Lung microvascular endothelial cell (primary cell): ENCODE measurements at places on chromosomes 7 and 10. TPM values are rescaled to one million over a fixed set of nuclear protein-coding genes. Genes with fewer than 3 reads are reported as not detected.

DNA sequence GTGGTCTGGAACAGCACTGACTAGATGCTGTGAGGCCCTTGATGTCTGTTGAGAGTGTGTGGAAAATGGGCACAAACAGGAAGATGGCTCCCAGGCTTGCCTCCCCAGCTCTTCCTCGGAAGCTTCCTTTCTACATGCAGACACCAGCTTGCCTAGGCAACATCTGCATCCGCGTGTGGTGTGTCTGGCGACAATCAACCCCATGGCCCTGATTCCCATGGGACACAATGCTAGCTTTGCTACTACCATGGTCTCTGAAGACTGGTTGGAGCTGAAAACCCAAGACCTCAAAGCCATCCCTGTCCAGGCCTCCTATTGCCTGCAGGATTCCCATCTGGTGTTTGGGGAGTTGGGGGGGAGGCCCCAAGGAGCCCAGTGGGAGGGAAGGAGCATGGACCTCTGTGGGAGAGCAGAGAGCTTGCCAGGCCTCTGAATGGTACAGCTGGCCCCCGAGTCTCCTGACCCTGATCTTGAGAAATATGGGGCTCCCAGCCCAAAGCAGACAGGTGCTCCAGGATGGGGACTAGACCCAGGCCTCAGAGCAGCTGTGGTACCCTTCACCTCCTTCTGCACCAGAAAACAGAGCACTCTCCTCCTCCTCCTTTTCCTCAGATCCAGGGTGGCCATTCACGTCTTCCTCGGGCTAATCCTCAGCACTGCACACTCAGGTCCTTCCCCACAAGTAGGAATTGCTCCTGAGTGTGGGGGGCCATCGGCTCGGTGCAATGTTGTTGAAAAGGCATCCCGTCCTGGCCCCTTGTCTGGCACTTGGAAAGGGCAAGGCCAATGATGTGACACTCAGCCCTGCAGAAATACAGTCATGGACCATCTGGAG is 57.6 kb downstream of the ARHGAP22 start:
- DNase-seq = no peak

DNA sequence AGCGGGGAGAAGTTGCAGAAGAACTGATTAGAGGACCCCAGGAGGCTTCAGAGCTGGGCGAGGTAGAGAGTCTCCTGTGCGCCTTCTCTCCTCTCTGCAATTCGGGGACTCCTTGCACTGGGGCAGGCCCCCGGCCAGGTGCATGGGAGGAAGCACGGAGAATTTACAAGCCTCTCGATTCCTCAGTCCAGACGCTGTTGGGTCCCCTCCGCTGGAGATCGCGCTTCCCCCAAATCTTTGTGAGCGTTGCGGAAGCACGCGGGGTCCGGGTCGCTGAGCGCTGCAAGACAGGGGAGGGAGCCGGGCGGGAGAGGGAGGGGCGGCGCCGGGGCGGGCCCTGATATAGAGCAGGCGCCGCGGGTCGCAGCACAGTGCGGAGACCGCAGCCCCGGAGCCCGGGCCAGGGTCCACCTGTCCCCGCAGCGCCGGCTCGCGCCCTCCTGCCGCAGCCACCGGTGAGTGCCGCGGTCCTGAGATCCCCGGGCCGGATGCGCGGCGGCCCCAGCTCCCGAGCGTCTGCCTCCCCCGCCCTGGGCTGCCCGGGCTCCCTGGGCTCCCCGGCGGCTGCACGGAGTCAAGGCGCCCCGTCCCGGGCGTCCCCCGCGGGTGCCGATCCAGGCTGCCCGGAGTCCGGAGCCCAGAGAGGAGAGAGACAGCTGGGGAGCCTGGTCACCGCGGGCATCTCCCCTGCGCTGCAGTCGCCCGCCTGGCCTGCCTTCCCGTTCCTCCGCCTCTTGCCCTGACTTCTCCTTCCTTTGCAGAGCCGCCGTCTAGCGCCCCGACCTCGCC is at the start of gene PLAU:
TSS of gene PLAU (plus strand) at position 369 of the 789 bp plus-strand sequence. CDS start 424 bp downstream, outside the sequence.
- DNase-seq = peak; percentile 56

- DNase-seq = no peak
Measured at GRCh38 chr10:133179651-133180050, 19.6 kb downstream of the KNDC1 start.

DNA sequence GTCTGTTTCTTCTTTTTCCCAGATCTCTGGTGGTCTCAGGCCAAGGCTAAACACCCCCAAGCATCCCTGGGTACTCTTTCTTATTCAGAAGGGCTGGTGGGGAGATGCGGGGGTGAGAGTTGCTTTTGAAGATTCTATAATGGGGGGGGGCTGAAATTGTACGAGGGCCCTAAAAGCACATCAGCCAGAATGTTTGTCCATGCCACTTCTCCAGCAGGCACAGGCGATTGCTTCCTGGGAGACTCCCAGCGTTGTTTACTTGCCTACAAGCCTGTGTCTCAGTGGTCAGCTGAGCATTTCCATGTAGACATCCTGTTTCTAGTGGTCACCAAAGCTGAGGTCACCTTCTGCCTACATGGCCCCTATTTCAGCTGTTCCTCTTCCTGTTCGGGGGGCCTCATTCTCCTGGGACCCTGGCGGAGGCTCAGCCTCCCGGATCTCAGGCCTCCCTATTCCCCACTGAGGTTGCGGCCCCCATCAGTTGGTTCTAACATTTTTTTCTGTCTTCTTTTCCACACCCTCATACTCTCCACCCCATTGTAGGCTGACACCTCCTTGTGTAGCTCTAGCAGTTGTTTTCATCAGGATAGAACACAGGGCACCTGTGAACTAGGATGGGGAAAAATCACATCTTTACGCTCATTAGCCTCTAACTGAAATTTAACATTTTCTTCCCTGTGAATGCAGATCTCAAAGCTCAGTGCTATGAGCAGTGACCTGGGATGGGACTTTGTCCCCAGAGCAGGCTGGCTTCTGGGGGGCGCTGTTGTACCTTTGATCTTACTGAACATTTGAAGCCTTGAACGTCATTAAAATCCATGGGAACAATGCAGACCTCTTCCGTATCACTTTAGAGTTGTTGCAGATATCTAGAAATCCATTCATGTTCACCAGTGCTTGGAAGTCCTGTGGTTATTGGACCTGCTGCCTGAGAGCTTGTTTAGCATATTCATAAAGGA is 286.5 kb downstream of the GLRX3 start:
- no peak for DNase-seq

DNA sequence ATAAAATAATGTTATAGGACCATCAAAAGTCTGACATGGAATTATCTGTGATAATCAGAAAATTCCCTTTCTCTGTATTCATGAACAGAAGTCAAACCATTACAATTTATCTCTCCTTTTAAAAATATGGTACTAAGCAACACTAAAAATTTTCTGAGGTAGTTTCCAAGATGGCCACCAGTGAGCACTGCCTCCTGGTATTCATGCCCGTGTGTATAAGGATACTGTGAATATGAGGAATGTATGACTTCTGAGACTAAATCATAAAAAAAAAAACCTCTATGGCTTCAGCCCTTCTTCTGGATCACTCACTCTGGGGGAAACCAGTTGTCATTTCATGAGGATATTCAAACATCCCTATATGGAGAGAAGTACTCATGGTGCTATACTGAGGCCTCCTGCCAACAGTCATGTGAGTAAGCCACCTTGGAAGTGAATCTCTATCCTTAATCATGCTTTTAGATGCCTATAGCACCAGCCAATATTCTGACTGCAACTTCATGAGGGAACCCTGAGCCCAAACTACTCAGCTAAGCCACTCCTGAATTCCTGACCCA is 41.1 kb downstream of the SIRT1 start:
- DNase-seq = no peak

DNA sequence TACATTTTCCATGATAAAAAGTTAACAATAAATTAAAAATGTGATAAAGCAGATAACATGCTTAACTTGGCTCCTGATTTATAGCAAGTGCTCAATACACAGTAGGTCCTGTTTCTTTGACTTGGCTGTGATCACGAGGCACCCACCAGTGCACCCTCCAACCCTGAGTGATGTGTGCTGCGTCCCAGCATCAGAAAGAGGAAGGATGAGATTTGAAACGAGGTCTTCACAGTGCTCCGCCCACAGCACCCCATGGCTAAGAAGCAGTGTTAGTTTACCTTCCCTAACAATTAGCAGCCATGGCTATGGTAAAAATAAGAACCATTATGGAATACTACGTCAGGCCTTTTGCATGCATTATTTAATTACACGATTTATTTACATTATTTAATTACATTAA is 292.0 kb upstream of the ZMIZ1 start:
- DNase-seq = no peak

DNA sequence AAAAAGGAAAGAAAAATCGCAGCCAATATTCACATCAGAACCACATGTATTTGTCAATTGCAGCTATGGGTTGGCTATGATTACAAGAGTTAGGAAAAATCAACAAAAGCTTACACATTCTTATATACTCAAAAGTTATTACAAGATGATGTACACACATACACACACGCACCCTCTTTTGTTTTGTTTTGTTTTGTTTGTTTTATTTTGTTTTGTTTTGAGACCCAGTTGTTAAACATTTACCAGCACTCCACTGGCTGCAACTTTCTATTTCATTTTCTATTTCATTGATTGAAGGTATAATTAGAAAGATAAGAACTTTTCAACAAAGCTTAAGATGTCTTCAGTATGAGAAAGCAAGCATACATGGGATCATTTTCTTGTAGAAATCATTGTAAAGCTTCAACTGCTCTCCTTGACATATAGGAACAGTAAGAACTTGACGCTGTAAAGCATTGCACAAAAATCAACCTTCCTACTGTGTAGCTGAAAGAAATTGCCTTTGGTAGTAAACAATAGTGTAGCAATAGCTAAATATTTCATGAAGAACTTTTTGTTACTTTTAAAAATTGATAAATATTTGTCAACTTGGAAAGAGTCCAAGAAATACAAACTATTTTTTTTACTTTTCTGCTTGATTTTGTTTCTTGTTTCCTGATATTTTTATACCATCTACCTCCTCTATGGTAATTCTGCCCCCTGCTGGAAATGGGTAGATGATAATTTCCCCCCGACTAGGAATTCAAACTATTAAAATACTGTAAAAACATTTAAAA is 205.9 kb downstream of the MBL2 start:
- peak; percentile 69 for DNase-seq

- DNase-seq = no peak
Measured at GRCh38 chr10:119306986-119307392, 99.6 kb downstream of the GRK5 start.

DNA sequence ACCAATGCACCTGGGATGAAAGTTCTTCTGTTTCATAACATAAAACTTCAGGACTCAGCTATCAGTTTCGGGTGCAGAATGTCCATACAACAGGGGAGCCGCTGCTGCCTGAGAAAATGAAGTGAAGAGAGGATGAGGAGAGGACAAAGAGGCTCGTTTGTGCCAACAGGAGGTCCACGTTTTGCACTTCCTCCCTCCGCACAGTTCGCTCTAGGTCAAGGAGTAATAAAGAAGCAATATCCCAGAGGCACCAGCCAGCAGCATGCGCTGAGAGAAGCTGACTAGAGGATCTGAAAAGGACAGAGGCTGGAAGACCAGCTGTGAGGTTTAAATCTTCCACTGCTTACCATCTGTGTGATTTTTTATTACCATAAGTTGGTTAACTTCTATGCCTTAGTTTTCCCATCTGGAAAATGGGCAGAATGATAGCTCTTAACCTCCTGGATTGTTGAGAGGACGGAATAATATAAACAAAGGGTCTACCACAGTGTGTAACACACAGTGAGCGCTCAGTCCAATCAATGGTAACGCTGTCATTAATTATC is 709 bp downstream of the GPAM start:
- no peak for DNase-seq

GRCh38 chr10:91043173-91043910 is 122.5 kb upstream of the ANKRD1 start:
- DNase-seq = peak; percentile 35

DNA sequence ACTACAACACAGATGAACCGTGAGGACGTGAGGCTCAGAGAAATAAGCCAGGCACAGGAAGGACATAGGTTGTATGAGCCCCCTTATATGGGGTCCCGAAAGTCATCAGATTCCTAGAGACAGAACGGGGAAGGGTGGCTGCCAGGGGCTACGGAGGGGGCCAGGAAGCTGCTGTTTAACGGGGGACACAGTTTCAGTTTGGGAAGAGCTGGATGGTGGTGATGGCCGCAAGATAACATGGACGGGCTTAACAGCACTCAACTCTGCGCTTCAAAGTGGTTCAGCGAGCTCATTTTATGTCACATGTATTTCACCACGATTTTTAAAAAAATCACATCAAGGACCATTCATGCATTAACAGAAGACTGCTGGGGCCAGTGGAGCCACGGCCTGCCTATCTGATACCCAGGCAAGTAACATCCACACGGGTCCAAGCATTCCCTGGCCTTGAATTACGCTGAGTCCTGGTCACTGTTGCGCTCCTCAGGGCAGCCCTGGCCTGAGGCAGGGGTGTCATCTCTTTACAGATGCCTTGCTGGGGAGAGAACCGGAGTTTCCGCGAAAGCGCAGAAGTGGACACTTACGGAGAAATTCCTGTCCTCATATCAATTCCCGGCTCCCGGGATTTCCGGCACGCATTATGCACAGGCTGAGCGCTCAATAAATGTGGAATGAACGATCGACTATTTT is 1.5 kb downstream of the CARD11 start:
- DNase-seq = no peak

DNA sequence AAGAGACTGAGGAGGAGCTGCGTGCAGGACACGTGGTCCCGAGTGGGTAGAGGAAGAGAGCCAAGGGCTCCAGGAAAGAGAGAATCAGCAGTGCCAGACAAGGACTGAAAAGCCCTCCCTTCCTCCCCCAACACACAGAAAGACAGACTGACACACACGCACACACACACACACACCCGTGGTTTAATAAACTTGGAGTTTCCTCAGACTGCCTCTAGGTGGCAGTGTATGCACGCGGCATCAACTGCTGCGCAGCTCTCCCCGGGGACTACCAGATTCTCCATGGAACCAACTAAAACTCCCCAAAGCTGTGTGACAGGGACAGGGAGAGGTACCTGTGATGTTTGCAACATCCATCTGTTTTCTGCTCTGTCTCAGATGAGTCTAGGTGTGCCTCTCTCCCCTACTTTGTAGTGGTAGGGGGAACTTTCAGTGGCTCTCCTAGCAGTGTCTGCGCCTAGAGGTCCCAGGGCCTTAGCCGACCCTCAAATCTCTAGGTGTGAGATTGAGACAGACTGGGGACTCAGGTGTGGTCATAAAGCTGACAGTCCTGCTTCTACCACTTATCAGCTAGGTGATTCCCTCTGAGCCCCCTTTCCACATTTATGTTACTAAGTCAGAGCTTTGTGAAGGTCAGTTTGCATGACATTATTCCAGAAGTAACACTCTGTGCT is 9.3 kb upstream of the TSPAN14 start:
- DNase-seq = peak; percentile 84

GRCh38 chr7:127107601-127108007 is 145.1 kb downstream of the GRM8 start:
- DNase-seq = peak; percentile 73

- DNase-seq = peak; percentile 39
Measured at GRCh38 chr10:30057894-30058556, 1.4 kb downstream of the JCAD start.

Gene TMEM270
- not detected in 2 replicates for total RNA-seq

Gene FGFR2
- not detected in 2 replicates for total RNA-seq

Gene VAX1
- total RNA-seq = not detected in 2 replicates

Gene KNDC1
- 0.20 TPM in 1 of 2 replicates, not detected in the other for total RNA-seq

Gene DENND2A
- total RNA-seq = 0.22 and 1.6 TPM in 2 replicates

Gene UCMA
- not detected in 2 replicates for total RNA-seq

Gene PTPRZ1
- total RNA-seq = not detected in 2 replicates
